Mucosa of gallbladder (tissue), 1 donor: ENCODE measurements at places on chromosomes 3 and 15. TPM values are rescaled to one million over a fixed set of nuclear protein-coding genes. Genes with fewer than 3 reads are reported as not detected.

Gene TRPC1
- 9.9 TPM for total RNA-seq

Gene ZNF148
- 50.4 TPM for total RNA-seq

Gene STT3B
- total RNA-seq = 123 TPM

Gene ATP2B2
- total RNA-seq = 0.09 TPM

Gene FBXL22
- total RNA-seq = 58.4 TPM

Gene SQOR
- total RNA-seq = 29.4 TPM

Gene ARF4
- total RNA-seq = 149 TPM

Gene FHIT
- total RNA-seq = 38.6 TPM

Gene GASK1A
- total RNA-seq = 19.2 TPM

Gene CCRL2
- total RNA-seq = 9.1 TPM
